ENCODE measurements at places on chromosomes 3 and 15. TPM values are rescaled to one million over a fixed set of nuclear protein-coding genes. Genes with fewer than 3 reads are reported as not detected.
A peak's percentile ranks its signal among the peaks of the same experiment; 100 is the strongest.

DNA sequence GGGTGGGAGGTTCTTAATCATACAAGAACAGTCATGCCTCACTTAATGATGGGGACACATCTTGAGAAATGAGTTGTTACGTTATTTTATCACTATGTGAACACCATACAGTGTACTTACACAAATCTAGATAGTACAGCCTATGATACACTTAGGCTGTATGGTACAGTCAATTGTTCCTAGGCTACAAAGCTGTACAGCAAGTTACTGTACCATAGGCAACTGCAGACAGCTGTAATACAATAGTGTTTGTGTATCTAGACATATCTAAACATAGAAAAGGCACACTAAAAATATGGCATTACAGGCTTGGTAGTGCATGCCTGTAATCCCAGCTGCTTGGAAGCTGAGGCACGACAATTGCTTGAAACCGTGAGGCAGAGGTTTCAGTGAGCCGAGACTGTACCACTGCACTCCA is 55.7 kb upstream of the PLXND1 start:
- H3K36me3 ChIP-seq: no peaks in the 10 kb centered on the region
- no peak for DNase-seq
- no peaks in the 10 kb centered on the region for H3K27me3 ChIP-seq
- no peak overlapping the region for H3K4me3 ChIP-seq
- peaks cover 18% of the 10 kb centered on the region for H3K4me1 ChIP-seq
- no peak overlapping the region for H3K27ac ChIP-seq

- H3K4me1 ChIP-seq: no peaks in the 10 kb centered on the region
- no peaks in the 10 kb centered on the region for H3K27me3 ChIP-seq
- no peaks in the 10 kb centered on the region for H3K36me3 ChIP-seq
- H3K4me3 ChIP-seq: no peak overlapping the region
- no peak overlapping the region for H3K27ac ChIP-seq
- no peak for DNase-seq
These were observed 651.4 kb upstream of the NECTIN3 start for GRCh38 chr3:110420158-110420641.

ITPKA gene
- 1.2 TPM for polyA plus RNA-seq

DNA sequence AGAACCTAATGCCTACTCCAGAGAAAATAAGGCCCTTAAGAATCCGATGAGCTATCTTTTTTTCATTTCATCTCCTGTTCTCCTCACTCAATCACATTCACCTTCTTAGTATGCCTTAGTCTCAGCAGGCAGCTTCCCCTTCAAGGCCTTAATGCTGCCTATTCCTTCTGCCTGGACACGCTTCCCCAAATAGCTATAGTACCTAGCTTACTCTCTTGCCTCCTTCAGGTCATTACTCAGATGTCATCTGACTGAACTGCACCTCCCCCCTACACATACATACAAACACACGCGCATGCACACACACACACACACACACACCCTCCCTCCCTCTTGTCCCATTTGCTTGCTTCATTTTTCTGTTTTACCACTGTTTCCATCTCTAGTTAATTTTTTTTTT is 191.5 kb upstream of the MLF1 start:
- H3K4me1 ChIP-seq: no peaks in the 10 kb centered on the region
- H3K4me3 ChIP-seq: no peak overlapping the region
- DNase-seq: no peak
- H3K36me3 ChIP-seq: no peaks in the 10 kb centered on the region
- H3K27me3 ChIP-seq: no peaks in the 10 kb centered on the region
- no peak overlapping the region for H3K27ac ChIP-seq

TNFAIP8L3 gene
- 3.0 TPM for polyA plus RNA-seq

GRCh38 chr3:126476166-126477060 is 722 bp upstream of the ZXDC start:
- H3K27me3 ChIP-seq: no peaks in the 10 kb centered on the region
- DNase-seq: peak; percentile 90
- H3K27ac ChIP-seq: peak overlapping the region; percentile 78
- H3K4me3 ChIP-seq: peak overlapping the region; percentile 65
- H3K36me3 ChIP-seq: peaks cover 2% of the 10 kb centered on the region

DNA sequence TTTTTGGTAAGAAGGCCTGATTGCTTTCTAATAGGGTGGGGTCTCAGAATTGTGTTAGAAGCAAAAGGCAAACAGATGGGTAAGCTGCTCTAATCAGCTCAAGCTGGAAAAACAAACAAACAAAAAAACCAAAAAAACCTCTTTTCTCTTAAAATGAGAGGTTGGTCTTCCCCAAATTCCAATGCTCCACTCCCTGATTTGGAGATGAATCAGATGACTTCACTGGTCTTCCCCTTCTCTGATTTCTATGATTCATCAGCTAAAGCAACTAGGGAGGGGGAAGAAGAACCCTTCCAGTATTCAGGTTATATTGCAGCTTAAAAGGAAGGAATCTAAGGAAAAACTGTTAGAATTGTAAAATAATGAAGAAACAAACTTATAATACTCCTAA is 9.6 kb upstream of the ANXA2 start:
- H3K36me3 ChIP-seq: no peaks in the 10 kb centered on the region
- no peaks in the 10 kb centered on the region for H3K27me3 ChIP-seq
